Kidney epithelial cell (primary cell): ENCODE measurements at places on chromosomes 3 and 15. TPM values are rescaled to one million over a fixed set of nuclear protein-coding genes. Genes with fewer than 3 reads are reported as not detected.

DNA sequence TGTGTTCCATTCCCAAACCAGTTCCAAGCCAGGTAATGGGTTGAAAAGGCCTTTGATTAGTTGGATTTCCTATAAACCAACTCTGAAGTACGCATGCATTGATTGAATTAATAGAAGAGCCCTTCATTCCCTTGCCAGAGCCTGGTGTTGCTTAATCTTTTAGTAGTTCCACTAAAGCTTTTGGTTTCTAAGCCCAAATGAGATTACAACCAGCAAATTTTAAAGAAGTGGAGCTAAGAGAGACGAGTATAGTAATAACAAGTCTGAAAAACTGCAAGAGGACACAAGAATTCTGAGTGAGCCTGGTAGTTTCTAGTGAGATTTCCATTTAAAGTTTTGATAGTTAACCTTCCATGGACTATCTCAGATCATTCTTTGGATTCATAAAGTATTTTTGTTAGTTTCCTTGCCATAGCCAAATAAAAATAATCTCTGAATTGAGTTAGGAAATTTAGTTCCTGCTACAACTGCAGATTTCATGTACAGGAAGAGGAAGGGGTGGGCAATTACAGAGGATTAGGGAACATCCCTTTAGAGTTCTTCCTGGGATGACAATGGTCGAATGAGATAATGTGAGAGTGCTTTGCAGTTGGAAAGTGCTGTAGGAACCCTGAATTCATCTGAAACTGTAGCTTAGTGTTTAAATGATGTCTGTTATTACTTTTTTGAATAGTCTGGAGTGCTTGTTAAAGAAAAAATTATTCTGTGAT, 136.8 kb downstream of the FNDC3B start:
- DNase-seq = no peak

Gene IL20RB
- total RNA-seq = 0.58 and 0.89 TPM in 2 replicates

GRCh38 chr3:34248352-34248751, 449.9 kb downstream of the PDCD6IP start:
- no peak for DNase-seq

DNA sequence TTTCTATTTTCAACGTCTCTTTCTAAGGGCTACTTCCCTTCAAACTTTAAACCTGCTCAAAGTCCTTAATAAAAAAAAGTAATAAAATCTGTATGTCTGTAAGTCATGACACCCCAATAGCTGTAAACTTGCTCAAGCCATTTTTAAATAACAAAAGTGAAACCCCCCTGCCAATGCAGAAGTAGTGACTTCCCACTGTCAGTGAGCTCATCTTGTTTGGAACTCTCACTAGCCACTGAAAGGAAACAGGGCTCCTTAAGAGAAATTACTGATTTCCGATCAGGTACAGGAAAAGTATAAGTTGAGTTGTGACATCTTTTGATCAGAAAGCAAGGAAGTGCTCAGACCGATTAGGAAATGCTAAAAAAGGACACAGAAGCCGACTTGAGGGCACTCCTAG, 27.6 kb upstream of the GPR171 start:
- DNase-seq = no peak

Gene ARGFX
- not detected in 2 replicates for total RNA-seq

GRCh38 chr3:74617776-74618175, 3.3 kb upstream of the CNTN3 start:
- DNase-seq = no peak

Gene PP2D1
- not detected in 2 replicates for total RNA-seq

GRCh38 chr3:41207355-41207754, 8.1 kb downstream of the CTNNB1 start:
- DNase-seq = no peak

DNA sequence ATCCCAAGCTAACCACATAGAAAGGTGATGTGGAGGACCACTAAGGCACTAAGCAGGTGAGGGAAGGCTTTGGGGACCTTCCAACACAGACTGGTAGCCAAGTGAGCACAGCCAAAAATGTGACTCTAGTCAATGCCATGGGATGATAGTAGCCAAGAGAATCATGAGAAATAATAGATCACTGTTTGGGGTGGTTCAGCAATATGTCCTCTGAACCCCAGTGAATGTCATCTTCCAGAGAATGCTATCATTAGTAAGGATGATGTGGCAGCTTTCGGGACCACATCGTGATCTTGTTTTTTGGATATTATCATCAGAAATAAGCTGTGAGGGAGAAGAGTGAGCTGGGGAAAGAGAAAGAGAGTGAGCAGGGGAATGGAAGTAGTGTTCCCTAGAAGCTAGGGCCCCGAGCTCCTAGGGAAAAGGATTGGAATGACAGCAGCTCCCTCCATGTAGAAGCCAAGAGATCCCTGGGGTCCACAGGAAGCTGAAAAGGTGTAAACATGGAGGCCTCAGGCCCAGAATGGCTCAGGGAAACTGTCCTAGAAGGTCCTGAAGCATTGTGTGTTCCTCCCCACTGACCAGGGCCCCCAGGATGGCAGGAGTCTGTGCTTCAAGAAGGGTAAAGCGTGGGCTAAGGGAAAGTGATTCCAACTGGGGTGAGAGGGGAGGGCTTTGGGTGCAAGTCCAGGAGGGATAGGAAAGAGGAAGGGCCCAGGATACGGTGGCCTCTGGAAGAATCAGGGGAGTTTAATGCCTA, 56.6 kb upstream of the KLF13 start:
- DNase-seq = no peak

Gene LMCD1
- total RNA-seq = 221 and 264 TPM in 2 replicates

DNA sequence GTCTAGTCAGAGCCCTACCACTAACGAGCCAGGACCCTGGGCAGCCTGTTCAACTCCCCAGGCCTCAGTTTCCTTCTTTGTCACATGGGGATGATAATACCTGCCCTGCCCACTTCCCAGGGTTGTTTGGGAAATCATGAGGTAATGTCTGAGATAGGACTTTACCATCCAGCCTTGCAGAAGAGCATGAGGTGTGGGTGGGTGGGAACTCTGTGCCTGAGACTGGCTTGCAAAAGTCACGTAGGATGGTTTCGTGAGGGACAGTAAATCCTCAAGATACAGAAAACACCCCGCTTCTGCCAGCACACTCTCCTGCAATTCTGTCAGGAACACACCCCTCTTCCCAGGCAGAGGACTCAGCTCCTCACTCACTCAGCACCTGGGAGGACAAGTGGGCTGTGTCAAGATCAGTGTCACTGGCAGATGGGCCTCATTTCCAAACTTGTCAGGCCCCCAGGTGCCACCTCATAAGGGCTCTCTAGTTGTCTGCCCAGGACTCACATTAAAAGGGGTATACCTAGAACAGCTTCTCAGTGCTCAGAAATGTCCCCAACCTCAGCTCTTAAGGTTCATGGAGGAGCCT, 58.4 kb downstream of the DAPK2 start:
- DNase-seq = no peak
